Mesenteric fat pad (tissue), 1 donor: ENCODE measurements at places on chromosomes 11 and 22. TPM values are rescaled to one million over a fixed set of nuclear protein-coding genes. Genes with fewer than 3 reads are reported as not detected.

The C11orf65 gene
- total RNA-seq, result 0.32 TPM

The LRP4 gene
- total RNA-seq, result 3.1 TPM

The H19 gene
- 292 TPM for total RNA-seq

The LRRC75B gene
- total RNA-seq, result 6.0 TPM

The MS4A6E gene
- 3.6 TPM for total RNA-seq

The ANO5 gene
- 1.2 TPM for total RNA-seq

The OR4A47 gene
- total RNA-seq, result not detected

The MMP12 gene
- 0.29 TPM for total RNA-seq

The C11orf97 gene
- not detected for total RNA-seq

The OR51B4 gene
- not detected for total RNA-seq

The TMEM191B gene
- total RNA-seq, result 0.84 TPM

The OR51E1 gene
- total RNA-seq, result 1.5 TPM

The SLC7A4 gene
- total RNA-seq, result 7.6 TPM

The INPP5J gene
- 0.19 TPM for total RNA-seq
